ENCODE measurements at places on chromosomes 16 and 17. TPM values are rescaled to one million over a fixed set of nuclear protein-coding genes. Genes with fewer than 3 reads are reported as not detected.

DNA sequence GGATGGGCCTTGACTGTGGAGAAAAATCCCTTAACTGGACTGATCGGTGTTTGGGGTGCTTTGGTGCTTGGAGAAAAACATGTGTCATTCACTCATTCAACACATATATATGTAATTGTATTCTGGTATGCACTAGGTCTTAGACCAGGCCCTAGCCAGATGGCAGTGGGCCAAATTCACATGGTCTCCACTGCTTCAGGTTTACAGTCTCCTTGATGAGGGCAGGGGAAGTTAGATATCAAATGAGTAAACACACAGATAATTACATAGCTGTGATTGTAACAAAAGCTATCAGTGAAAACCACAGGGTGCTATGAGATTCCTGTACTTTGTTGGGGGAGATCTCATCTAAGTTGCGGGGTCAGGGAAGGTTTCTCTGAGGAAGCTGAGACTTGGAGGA lies 78.8 kb downstream of the WWP2 start:
- no peaks in the 10 kb centered on the region for H3K27me3 ChIP-seq
- no peak overlapping the region for H3K27ac ChIP-seq
- DNase-seq = no peak
- H3K4me1 ChIP-seq = no peaks in the 10 kb centered on the region
- no peaks in the 10 kb centered on the region for H3K36me3 ChIP-seq
- H3K4me3 ChIP-seq = no peak overlapping the region

- H3K4me1 ChIP-seq = peaks cover 10% of the 10 kb centered on the region
- DNase-seq = no peak
- H3K27me3 ChIP-seq = no peaks in the 10 kb centered on the region
- peaks cover 7% of the 10 kb centered on the region for H3K36me3 ChIP-seq
- peak overlapping the region; percentile 35 for H3K27ac ChIP-seq
- H3K4me3 ChIP-seq = peak overlapping the region; percentile 52
These were observed 709 bp upstream of the MRPL28 start for GRCh38 chr16:370979-371514.

GRCh38 chr16:63702981-63703590 lies 1418.8 kb downstream of the CDH11 start:
- no peaks in the 10 kb centered on the region for H3K27me3 ChIP-seq
- H3K27ac ChIP-seq = no peak overlapping the region
- H3K4me1 ChIP-seq = no peaks in the 10 kb centered on the region
- H3K4me3 ChIP-seq = no peak overlapping the region
- no peaks in the 10 kb centered on the region for H3K36me3 ChIP-seq

- peak within 1 kb of the TSS; percentile 44 for H3K27ac ChIP-seq
- peaks cover 42% of the 10 kb centered on the region for H3K36me3 ChIP-seq
- DNase-seq = peak; percentile 88
- peak within 1 kb of the TSS; percentile 80 for H3K4me3 ChIP-seq
- H3K27me3 ChIP-seq = no peaks in the 10 kb centered on the region
These were observed at the start of gene PPP4C for GRCh38 chr16:30075503-30076275. Gene PPP4C (plus strand): TSS chr16:30075994. CDS start chr16:30076378, 384 bp downstream.

- H3K27me3 ChIP-seq = no peaks in the 10 kb centered on the region
- peaks cover 18% of the 10 kb centered on the region for H3K36me3 ChIP-seq
- H3K4me3 ChIP-seq = no peak overlapping the region
These were observed 3.1 kb downstream of the NFE2L1 start for GRCh38 chr17:48051283-48051682.

GRCh38 chr17:72287586-72287985 lies 166.8 kb downstream of the SOX9 start:
- no peak overlapping the region for H3K27ac ChIP-seq
- H3K27me3 ChIP-seq = no peaks in the 10 kb centered on the region
- no peaks in the 10 kb centered on the region for H3K36me3 ChIP-seq
- DNase-seq = no peak
- H3K4me1 ChIP-seq = no peaks in the 10 kb centered on the region

DNA sequence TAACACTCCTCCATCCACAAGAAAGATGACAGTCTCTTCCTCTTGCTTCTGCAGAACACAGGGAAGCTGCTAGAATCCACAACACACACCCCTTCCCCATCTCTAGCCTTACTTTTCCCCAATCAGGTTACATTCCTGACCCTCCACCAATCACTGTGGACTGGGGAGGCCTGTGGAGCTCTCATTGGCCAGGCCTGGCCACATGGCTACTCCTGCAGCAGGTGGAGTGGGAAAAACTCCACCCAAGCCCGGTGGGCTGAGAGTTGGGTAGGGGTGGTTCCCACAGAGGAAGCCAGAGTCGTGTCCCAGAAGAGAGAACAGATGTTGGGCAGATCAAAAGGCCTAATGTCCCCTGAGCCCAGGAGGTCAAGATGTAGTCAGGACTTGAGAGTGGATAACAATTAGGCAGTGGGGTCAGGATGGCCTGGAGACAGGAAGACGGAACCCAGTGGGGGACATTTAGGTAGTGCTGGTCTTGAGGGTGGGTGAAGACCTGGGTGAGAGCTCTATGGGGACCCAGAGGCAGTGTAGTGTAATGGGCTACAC lies 22.1 kb downstream of the COQ7 start:
- no peak overlapping the region for H3K4me3 ChIP-seq
- H3K27ac ChIP-seq = no peak overlapping the region
- no peaks in the 10 kb centered on the region for H3K4me1 ChIP-seq
- no peaks in the 10 kb centered on the region for H3K27me3 ChIP-seq

DNA sequence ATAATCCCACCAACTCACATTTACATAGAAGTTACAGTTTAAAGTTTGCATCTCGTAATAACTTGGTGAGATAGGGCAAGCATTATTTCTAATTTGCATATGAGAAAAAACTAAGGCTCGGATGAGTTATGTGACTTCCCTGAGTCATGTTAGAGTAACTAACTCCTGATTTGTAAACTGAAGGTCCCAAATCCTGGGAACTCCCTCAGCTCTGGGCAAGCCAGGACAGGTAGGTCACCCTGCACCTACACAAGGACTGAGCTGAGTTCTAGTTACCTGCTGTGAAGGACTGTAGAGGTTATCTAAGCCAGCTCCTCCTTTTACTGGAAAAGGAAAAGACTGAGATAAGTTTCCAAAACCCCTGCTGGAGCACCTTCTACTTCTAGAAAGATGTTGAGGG lies 92.1 kb upstream of the HLF start:
- H3K27me3 ChIP-seq = no peaks in the 10 kb centered on the region
- H3K27ac ChIP-seq = no peak overlapping the region
- H3K4me3 ChIP-seq = no peak overlapping the region
- H3K4me1 ChIP-seq = peaks cover 27% of the 10 kb centered on the region
- no peaks in the 10 kb centered on the region for H3K36me3 ChIP-seq

DNA sequence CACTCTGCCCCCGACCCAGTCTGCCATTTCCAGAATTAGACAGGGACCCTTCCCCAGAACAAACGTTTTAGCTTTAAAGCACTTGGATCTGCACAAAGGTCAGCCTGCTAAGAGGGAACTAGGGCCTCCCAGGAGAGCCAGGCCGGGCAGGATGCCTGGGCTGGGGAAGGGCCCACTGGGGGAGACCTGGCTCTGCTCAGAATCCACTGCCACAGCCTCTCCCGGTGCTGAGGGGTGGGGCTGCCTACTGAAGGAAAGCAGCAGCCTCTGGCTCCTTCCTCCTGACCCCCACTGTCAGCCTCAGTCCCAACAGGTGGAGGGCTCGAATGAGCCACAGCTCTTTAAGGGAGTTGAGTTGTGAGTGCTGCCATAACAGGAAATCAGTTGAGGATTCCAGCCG lies 1.7 kb downstream of the YBX2 start:
- H3K36me3 ChIP-seq = no peaks in the 10 kb centered on the region
- no peak for DNase-seq
- no peak overlapping the region for H3K27ac ChIP-seq
- H3K27me3 ChIP-seq = no peaks in the 10 kb centered on the region

GRCh38 chr17:41935641-41936040 lies 5.2 kb downstream of the ODAD4 start:
- H3K4me3 ChIP-seq = no peak overlapping the region
- no peaks in the 10 kb centered on the region for H3K27me3 ChIP-seq
- H3K27ac ChIP-seq = no peak overlapping the region
- no peaks in the 10 kb centered on the region for H3K36me3 ChIP-seq
- H3K4me1 ChIP-seq = no peaks in the 10 kb centered on the region
- DNase-seq = no peak

DNA sequence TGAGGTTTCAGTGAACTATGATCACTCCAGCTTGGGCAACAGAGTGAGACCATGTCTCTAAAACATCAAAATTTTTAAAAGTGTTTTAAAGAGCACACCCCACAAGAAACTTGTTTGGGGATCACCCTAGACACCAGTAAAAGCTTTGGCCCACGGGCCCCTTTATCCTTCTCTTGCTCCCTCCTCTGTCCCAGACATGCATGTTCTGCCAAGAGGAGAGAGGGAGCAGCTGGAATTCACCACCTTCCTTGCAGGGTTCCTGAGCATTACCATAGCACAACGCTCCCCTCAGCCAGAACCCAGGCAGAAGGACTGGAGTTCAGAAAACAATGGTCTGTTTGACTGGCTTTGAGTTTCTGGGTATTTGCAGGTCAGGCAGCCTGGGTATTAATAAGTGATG lies 214.3 kb upstream of the CDH5 start:
- no peaks in the 10 kb centered on the region for H3K27me3 ChIP-seq
- H3K4me3 ChIP-seq = no peak overlapping the region
- peaks cover 56% of the 10 kb centered on the region for H3K4me1 ChIP-seq
- no peaks in the 10 kb centered on the region for H3K36me3 ChIP-seq
- H3K27ac ChIP-seq = peak overlapping the region; percentile 69

- H3K4me1 ChIP-seq = peaks cover 40% of the 10 kb centered on the region
- H3K4me3 ChIP-seq = no peak overlapping the region
- no peak overlapping the region for H3K27ac ChIP-seq
- H3K27me3 ChIP-seq = no peaks in the 10 kb centered on the region
- no peak for DNase-seq
These were observed 1.5 kb upstream of the RAI1 start for GRCh38 chr17:17679748-17680147.

DNA sequence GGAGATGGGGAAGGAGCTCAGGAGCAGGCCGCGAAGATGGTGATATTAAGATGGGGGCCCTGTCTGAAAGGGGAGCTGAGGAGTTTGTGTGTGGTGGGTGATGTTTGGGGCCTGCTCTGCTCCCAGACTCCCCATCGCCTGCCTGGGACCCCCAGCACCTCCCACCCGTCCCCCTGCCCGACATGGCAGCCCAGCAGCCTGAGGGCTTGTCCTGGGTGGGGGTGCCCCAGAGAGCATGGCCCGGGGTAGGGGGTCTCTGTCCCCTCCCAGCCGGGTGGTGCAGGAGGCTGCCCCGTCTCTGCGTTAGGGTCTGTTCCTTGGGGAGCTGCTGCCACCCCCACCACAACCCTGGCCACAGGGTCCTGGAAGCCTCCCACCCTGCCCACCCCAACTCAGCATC lies 5.2 kb downstream of the CDH15 start:
- peaks cover 87% of the 10 kb centered on the region for H3K36me3 ChIP-seq
- peaks cover 29% of the 10 kb centered on the region for H3K4me1 ChIP-seq
- no peak overlapping the region for H3K27ac ChIP-seq
- no peaks in the 10 kb centered on the region for H3K27me3 ChIP-seq
- DNase-seq = no peak

- H3K27me3 ChIP-seq = no peaks in the 10 kb centered on the region
- H3K36me3 ChIP-seq = no peaks in the 10 kb centered on the region
- no peaks in the 10 kb centered on the region for H3K4me1 ChIP-seq
These were observed 35.9 kb upstream of the ACSF3 start for GRCh38 chr16:89057738-89058137.

DNA sequence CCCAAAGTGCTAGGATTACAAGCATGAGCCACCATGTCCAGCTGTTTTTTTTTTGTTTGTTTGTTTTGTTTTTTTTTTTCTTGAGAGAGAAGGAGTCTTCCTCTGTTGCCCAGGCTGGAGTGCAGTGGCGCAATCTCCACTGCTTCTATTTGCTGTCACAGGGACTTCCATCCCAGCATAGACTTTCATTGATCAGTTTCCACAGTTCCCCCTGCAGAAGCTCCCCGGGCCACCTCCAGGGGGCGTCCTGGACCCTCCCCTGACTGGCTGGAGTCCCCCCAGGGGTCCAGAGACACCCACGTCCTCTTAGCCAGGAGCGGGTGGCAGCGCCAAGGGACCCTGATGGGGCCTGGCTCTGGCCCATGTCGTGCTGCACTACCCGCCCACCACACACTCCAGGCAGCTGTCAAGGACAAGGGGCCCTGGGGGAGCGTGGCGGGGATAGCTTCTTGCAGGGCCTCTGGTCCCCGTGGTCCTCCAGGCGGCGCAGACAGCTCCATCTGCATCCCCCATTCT lies 3.1 kb upstream of the NPW start:
- H3K4me1 ChIP-seq = peaks cover 12% of the 10 kb centered on the region
- DNase-seq = peak; percentile 63
- peaks cover 8% of the 10 kb centered on the region for H3K27me3 ChIP-seq

GRCh38 chr17:38605841-38606645 lies at the start of gene SRCIN1:
Gene SRCIN1 (minus strand): TSS chr17:38605952. CDS start chr17:38605705, 247 bp downstream.
- no peak within 1 kb of the TSS for H3K27ac ChIP-seq
- H3K4me1 ChIP-seq = no peaks in the 10 kb centered on the region
- peak; percentile 46 for DNase-seq
- H3K27me3 ChIP-seq = peaks cover 25% of the 10 kb centered on the region

DNA sequence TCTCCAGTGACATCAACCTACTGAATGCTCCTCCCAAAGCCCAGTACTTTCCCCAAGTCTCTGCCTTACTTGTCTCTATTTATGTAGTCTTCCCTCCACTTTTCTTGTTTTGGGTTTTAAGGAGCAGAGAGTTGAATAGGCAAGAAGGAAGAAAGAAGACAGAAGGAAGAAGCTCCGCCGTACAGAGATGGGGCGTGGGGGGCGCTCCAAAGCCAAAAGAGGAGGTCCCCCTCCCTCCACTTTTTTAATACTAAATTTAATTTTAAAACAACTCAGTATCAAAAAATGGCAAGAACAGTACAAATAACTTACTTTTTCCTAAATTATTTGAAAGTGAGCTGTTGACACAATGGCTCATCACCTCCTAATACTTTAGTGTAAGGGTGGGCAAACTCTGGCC lies 4.6 kb downstream of the EFTUD2 start:
- peaks cover 43% of the 10 kb centered on the region for H3K36me3 ChIP-seq
- H3K27me3 ChIP-seq = no peaks in the 10 kb centered on the region
- no peak overlapping the region for H3K27ac ChIP-seq
- no peak overlapping the region for H3K4me3 ChIP-seq
- DNase-seq = no peak

OTOP2 gene
- total RNA-seq = not detected

TRIM37 gene
- total RNA-seq = 44.9 TPM

SHMT1 gene
- total RNA-seq = 84.6 TPM

SCIMP gene
- total RNA-seq = not detected

MPP2 gene
- 16.3 TPM for total RNA-seq

TBC1D26 gene
- 0.12 TPM for total RNA-seq

Data from SJCRH30 (cell line).